Fibroblast of upper back skin (primary cell): ENCODE measurements at places on chromosomes 4 and X.
A peak's percentile ranks its signal among the peaks of the same experiment; 100 is the strongest.

DNA sequence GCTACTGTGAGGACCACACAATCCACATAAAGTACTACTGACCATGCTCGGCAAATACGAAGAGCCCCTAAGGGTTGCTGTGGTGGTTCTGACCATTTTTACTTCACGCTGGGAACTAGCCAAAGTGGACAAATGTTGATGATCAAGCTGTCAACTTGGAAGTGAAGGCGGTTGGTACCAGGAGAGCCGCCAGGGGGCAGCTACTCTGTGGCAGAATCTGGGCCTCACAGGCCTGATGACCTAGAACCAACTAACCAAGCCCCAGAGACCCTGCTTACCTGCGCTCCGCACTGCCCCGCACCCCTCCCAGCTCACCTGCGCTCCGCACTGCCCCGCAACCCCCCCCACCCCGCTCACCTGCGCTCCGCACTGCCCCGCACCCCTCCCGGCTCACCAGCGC is 5.6 kb downstream of the GAK start:
- no peak for DNase-seq

DNA sequence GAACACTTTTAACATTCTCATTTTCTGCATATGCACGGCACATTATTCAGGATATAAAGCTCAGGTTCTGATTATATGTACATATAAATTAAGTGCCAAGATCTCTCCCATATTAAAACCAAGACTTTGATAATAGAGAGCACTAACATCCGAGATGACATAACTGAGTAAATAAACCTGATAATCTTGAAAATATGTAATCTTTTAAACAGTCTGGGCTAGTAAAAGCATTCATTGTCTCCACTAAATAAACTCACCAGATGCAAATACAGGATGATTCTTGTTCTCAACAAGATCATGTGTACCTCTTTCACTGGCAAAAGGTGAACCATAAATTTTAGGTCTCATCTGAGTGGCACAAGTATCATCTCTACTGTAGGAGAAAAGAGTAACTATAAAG is 942.2 kb downstream of the TRAM1L1 start:
- DNase-seq = no peak

- no peak for DNase-seq
Observed at GRCh38 chrX:9983846-9984245, 16.7 kb downstream of the CLDN34 start.

- DNase-seq = no peak
Observed at GRCh38 chrX:108178143-108178498, 86.5 kb downstream of the ATG4A start.

DNA sequence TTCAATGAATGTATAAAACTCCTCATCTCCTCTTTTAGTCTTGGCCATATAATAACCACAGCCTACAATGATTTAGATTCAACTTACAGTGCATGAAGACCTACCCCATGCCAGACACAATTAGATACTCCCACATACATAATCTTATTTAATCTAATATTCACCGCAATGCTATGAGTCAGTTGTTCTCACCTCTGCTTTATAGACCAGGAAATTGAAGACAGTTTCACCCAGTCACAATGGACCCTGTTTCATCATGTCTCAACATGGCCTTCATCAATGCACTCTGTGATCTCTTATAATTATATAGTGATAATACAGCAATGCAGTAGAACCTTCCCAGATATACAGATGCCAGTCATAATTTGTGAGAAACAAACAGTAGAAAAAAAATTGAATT is 148.6 kb downstream of the PARM1 start:
- no peak for DNase-seq

DNA sequence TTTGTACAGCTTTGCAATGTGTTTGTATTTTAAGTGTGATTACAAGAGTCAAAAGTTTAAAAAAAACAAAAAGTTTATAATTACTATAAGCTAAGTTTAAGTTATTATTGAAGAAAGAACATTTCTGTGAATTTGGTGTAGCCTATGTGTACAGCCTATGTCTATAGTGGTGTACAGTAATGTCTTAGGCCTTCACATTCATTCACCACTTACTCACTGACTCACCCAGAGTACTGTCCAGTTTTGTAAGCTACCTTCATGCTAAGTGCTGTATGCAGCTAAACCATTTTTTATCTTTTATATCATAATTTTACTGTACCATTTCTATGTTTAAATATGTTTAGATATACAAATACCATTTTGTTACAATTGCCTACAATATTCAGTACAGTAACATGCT is 182.3 kb downstream of the RPA4 start:
- DNase-seq = peak; percentile 36

- DNase-seq = peak; percentile 21
Observed at GRCh38 chrX:42678133-42678532, 99.8 kb downstream of the PPP1R2C start.

GRCh38 chrX:74324131-74324530 is 20.2 kb downstream of the ZCCHC13 start:
- no peak for DNase-seq

GRCh38 chr4:15657366-15657765 is 2.2 kb upstream of the FBXL5 start:
- peak; percentile 29 for DNase-seq

- peak; percentile 95 for DNase-seq
Observed at GRCh38 chrX:109347632-109348031, 134.3 kb downstream of the GUCY2F start.

GRCh38 chrX:70664726-70665125 is 220.1 kb downstream of the DLG3 start:
- DNase-seq = peak; percentile 19

DNA sequence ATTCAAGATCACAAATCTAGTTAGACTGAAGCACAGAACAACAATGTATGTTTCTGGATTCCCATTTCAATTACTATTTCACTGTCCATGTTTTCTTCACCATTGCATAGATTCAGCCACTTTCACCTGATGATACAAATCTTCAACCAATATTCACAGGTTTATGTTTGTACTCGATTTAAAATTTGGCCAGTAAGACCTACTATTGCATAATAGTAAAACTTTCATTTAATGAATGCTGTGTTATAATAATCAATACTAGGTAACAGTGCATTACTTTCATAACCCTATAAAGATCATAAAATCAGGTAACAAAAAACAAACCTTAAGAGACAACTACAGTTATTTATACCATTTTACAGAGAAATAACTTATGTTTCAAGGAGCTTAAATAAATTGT is 2209.1 kb downstream of the ARAP2 start:
- no peak for DNase-seq

DNA sequence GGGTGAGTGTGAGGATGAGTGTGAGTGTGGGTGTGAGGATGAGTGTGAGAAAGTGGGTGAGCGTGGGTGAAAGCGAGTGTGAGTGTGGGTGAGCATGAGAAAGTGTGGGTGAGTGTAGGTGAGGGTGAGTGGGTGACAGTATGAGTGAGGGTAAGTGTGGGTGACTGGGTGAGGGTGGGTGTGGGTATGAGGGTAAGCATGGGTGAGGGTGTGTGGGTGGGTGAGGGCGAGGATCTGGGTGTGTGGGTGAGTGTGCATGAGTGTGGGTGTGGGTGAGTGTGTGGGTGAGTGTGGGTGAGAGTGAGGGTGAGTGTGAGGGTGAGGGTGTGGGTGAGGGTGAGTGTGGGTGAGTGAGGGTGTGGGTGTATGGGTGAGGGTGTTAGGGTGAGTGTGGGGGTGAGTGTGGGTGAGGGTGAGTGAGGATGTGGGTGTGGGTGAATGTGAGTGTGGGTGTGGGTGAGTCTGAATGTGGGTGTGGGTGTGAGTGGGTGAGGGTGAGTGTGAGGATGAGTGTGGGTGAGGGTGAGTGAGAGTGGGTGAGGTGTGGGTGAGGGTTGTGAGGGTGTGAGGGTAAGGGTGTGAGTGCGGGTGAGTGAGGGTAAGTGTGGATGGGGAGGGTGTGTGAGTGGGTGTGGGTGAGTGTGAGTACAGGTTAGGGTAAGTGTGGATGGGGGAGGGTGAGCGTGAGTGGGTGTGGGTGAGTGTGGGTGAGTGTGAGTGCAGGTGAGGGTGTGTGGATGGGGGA is 48.9 kb downstream of the ING2 start:
- DNase-seq = no peak

DNA sequence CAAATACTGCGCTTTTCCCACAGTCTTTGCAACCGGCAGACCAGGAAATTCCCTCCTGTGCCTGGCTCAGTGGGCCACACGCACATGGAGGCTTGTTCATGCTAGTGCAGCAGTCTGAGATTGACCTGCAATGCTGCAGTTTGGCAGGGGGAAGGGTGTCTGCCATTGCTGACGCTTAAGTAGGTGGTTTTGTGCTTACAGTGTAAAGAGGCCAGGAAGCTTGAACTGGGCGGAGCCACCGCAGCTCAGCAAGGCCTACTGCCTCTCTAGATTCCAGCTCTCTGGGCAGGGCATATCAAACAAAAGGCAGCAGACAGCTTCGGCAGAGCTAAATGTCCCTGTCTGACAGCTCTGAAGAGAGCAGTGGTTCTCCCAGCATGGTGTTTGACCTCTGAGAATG is 390.5 kb upstream of the TECRL start:
- no peak for DNase-seq

GRCh38 chrX:867502-867901 is 236.9 kb downstream of the SHOX start:
- no peak for DNase-seq

- DNase-seq = no peak
Observed at GRCh38 chr4:86286726-86287125, 73.1 kb downstream of the MAPK10 start.

DNA sequence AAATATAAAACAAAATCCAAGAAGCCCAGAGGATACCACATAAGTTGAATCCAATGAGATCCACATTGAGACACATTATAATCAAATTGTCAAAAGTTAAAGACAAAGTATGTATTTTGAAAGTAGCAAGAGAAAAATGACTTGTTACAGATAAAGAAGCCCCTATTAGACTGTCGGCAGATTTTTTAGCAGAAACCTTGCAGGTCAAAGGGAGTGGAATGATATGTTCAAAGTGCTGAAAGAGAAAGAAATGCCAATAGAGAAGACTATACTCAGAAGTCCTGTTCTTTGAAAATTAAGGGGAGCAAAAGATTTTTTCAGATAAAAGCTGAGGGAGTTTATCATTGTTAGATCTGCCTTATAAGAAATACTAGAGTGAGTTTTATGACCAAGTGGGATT is 148.9 kb upstream of the EPHA5 start:
- DNase-seq = no peak

- DNase-seq = no peak
Observed at GRCh38 chr4:151583157-151583914, 174.4 kb downstream of the FHIP1A start.

GRCh38 chr4:71558248-71558647 is 219.4 kb downstream of the SLC4A4 start:
- no peak for DNase-seq

GRCh38 chr4:5260121-5260520 is 208.8 kb downstream of the STK32B start:
- no peak for DNase-seq

GRCh38 chrX:16185725-16186136 is 18.4 kb downstream of the MAGEB17 start:
- DNase-seq = peak; percentile 86

DNA sequence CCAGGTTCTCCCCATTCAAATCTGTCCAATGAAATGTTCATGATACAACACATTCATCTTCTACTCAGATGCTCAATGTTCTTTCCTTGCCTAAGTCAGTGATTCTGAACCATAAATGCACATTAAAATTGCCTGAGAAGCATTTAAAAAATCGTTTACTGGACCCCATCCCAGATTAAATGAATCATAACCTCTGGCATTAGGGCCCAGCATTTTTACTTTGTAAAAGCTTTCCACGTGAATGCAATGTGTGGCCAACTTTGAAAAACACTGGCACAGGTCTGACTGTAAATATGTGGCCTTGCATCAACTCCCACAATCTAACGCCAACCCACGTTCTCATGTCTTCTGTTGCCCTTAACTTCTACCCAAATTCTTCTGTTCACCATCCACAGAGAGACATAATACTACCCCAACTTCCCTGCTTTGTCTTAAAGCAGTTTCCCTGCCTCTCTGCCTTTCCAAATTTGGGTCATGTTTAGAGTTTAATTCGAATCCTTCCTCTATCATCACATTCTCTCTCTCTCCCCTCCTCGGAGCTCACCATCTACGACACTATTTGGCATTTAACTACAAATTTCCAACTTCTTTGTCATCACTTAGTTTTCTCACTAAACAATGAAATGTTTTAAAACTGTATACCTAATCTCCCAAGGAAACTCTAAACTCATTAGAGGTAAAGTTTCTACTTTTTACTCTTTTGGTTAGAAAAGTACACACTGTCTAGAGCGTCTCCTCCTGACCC is 78.7 kb downstream of the PRKG2 start:
- peak; percentile 91 for DNase-seq

DNA sequence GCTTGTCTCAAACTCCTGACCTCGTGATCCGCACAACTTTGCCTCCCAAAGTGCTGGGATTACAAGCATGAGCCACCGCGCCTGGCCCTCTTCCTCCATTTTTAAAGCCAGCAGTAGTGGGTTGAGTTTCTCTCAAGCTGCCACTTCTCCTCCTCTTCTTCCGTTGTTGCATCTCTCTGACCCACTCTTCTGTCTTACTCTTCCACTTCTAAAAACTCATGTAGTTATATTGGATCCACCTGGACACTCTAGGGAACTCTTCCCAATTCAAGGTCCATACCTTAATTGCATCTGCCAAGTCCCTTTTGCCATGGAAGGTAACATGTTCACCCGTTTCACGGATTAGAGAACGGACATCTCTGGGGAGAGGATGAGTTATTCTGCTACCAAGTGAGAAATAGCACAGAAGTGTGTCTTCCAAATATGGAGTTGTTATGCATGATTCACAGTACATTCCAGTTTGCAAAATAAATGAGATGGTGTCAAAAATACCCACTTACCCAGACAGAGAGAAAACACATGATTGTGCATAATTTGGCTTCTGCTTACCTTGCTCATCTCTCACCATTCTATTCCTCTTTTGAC is 51.8 kb downstream of the GBA3 start:
- no peak for DNase-seq

DNA sequence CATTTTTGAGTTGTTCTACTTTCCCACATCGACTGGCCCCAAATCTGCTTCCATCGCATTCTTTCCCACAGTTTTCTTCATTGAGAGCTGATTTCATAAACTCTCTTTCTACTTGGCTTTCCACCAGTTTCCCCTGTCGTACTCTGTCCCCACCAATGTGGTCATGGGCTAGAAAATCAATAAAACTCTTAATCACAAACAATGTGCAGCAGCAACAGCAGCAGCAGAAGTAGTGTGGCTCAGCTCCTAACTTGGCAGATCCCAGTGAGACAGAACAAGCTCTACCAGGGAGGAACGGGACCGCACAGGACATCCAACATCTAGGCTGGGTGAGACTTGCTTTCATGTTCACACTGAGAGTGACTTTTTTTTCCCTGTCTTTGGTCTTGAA is 3.1 kb upstream of the SETD7 start:
- no peak for DNase-seq

- no peak for DNase-seq
Observed at GRCh38 chrX:46754036-46754435, 4.9 kb downstream of the SLC9A7 start.

- no peak for DNase-seq
Observed at GRCh38 chrX:149652232-149652981, 20.8 kb upstream of the TMEM185A start.
